PC-3 (cell line): ENCODE measurements at places on chromosomes 7 and 10. TPM values are rescaled to one million over a fixed set of nuclear protein-coding genes. Genes with fewer than 3 reads are reported as not detected.

- H3K4me3 ChIP-seq, result no peak overlapping the region
- H3K27ac ChIP-seq, result no peak overlapping the region
- no peaks in the 10 kb centered on the region for H3K36me3 ChIP-seq
Observed at GRCh38 chr10:5355594-5356301, 9.0 kb upstream of the UCN3 start.

The GAD2 gene
- total RNA-seq, result not detected in 2 replicates

The TAS2R16 gene
- total RNA-seq, result not detected in 2 replicates

The CYP3A7 gene
- total RNA-seq, result not detected in 2 replicates

The MACC1 gene
- total RNA-seq, result 7.9 and 12.0 TPM in 2 replicates
